Stimulated activated CD8-positive, alpha-beta memory T cell treated with anti-CD3 and anti-CD28 coated beads, Interleukin-4, amount 100 ng/mL, for 4 hours (primary cell): ENCODE measurements at places on chromosomes 2 and 18.

DNA sequence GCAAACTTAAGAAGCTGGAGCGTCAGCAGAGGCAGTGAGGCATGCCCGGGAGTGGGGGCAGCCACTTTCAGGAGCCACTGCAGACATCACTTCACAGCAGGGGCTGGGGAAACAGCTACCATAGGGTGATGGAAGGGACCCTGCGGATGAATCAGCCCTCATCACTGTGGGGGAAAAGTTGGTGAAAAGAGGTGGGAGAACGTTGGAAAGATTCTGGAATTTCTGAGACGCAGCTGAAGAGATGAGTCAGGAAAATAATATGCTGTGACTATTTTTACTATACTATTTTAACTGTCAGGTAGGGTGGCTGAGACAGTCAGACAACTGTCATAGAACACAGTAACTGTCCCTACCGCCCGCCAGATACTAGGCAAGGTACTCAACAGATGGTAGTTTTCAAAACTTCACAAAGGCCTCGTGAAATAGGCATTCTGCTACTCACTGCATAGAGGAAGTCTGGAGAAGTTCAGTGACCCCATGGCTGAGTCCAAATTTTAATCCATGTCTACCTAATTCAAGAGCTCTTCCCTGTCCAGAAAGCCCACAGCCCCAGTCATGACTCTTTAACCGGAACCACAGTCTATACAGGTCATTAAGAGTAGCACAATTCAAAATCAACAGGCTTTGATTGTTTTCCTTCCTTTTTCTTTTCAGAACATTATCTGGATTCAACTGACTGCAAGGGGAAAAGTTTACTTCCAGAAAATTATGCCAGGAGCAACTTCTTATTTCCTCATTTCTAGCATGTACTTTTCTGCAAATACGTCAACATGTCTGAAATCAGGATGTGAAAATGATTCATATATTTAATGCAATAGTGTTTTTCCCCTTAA lies 39.3 kb upstream of the EPB41L3 start:
- no peak for DNase-seq

DNA sequence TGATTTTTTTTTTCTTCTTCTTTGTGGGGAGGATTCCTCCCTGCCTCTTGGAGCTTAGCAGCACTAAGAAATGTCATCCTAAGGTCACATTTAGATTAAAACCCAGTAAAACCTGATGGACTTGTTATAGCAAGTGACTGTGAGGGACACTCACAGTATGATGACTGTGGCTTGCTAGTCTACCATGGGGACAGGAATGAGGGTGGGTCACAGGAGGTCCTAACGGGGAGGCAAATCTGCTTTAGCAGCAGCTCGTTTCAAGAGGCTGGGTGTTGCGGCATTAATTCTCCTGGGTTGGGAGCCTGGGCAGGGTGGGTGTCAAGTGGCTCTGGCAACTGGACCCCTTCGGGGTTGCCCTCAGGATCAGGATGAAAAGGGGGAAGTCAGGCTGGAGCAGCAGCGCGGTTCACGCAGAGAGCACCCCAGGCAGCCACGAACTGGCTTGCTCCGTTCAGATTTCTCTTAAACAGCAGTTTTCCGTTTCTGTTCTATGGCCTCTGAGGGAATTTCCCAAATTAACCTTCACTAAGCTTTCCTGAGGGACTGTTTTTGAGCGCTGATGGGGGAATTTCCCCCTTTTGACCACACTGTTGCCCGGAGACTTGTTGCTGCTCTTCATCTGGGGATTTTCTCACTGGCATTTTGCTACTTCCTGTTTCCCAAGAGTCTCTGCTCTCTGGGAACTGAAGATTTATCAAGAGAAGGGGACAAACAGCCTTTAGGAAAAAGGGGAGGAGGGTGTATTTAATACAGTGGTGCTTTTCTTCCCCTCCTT lies 59.8 kb upstream of the PELI1 start:
- DNase-seq, result no peak

GRCh38 chr2:204258890-204259289 lies 286.4 kb upstream of the PARD3B start:
- no peak for DNase-seq

GRCh38 chr18:59961070-59961469 lies 61.3 kb downstream of the PMAIP1 start:
- no peak for DNase-seq

DNA sequence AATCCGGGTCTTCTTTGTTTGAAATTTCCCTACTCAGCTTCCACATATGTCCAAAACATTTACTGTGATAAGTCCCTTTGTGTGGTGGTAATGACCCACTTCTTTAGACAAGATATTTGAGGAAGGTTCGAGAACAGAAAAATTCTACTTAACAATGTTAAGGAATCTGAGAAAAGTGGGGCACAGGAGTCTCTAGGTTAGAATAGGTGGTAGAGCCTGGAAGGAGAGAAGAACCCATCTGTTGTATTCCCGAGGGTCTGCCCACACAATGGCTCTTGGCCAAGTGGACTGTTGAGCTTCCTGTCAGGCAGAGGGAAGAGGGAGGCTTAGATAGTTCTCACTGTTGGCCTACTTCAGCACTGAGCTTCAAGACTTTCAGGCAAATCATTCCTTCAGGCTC lies 4.3 kb downstream of the IGFBP2 start:
- DNase-seq, result no peak

DNA sequence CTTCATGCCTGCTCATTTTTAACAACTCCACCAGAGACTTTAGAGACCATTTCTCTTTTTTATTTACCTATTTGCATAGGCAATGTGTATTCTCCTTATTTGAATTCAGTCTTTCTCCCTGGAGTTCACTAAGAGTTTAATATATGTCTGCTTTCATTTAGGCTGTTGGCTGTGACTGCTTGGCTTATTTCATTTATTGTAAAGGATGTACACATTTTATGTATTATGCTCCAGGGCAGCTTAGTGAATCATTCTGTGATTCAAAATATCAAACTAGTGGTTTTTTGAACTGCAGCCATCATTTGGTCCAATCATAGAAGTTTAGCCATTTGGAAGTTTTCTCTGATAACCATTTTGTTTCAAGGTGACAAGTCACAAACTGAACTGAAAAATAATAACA lies 229.6 kb downstream of the LPIN1 start:
- DNase-seq, result no peak

DNA sequence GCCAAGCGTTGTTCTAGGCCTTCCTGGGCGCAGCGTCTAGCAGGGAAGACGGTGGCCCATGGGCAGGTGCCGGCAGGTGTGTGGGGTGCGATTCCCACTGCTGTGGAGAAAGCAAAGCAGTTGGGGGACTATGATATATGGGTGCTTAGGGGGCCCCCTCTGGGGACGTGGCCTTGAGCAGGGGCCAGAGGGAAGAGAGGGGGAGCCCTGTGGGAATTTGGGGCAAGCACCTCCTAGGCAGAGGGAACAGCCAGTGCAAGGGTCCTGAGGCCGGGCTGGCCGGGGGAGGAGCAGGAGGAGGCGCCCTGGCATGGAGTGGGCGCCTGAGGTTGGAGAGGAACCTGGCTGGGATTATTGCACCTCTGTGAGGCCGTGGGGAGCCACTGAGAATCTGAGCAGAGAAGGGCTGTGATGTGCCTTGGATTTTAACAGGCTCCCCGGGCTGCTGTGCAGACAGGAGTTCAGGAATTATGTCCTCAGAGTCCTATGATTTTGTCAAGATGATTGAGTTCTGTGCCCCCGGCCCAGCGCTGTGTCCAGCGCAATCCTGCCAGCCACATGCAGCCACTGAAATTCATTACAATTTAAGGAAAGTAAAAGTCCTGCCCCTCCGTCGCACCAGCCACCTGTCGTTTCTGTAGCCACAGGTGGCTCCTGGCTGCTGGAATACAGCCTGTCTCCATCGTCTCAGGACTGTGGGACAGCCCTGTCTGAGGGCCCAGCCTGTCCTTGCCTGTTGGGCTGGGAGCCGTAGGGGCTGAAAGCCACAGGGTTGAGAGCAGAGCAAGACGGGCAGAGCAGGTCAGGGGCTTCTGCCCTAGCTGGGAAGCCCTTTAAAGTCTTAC lies 9.1 kb upstream of the KLHL30 start:
- DNase-seq, result no peak

DNA sequence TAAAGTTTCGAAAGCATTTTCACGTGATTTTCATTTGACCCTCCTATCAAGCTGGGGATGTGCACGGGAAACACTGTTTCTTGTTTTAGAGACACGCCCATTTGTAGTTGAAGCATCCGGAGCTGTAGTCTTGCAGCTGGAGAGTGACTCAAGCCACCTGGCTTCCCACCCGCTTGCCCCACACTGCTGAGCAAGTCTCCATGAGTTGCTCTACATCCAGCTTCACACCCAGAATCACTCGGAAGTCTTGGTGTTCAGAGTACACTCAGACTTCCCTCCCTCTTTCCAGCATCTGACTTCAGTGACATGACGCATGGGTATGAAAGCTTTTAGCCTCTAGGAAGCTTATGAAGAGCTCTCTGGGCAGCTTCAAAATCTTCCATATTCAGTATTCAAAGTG lies 262.4 kb downstream of the NBAS start:
- DNase-seq, result no peak

DNA sequence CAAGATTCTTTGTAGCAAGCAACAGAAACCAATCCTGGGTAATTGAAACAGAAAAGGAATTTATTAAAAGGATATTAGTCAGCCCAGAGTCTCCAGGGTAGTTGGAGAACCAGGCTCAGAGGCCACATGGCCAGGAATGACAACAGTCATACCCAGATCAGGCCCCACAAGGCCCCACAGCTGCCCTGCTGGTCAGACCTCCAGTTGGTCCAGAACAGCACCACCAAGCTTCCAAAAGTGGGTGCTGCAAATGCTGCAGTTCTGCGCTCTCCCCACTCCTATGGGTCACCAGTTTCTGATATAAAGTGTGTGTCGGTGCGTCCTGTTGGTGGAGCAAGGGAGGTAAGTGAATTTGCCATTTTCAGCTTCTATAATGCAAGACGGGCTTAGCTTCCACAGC lies 29.9 kb downstream of the KLHL29 start:
- DNase-seq, result no peak

DNA sequence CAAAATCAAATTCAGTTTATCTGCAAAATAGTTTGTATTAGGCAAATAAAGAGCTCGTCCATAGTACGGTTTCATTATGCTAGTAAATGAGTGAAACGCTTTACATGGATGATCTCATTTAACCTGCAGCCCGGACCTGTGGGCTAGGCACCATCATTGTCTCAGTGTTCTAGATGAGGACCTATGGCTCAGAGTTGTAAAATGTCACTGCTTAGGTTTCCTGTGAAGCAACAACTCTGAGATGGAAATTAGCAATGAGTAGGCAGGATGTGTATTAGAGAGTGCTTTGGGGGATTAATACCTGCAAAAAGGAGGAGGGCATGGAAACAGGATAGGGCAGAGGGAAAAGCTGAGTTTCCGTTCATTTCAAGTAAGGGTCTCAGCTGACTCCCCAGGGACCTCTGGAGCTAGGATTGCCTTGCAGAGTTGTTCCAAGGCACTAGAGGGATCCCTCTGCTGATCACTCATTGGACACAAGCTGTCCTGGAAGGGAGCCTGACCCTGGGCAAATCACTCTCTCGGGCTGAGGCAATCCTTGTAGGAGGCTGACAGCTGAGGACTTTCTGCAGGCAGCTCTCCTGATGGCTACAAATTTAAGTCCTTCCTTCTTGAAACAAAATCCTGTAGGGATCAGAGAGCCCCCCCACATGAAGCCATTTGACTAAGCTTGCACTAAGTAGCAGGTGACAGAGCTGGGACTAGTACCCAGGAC lies 58.8 kb upstream of the SIX2 start:
- DNase-seq, result no peak

DNA sequence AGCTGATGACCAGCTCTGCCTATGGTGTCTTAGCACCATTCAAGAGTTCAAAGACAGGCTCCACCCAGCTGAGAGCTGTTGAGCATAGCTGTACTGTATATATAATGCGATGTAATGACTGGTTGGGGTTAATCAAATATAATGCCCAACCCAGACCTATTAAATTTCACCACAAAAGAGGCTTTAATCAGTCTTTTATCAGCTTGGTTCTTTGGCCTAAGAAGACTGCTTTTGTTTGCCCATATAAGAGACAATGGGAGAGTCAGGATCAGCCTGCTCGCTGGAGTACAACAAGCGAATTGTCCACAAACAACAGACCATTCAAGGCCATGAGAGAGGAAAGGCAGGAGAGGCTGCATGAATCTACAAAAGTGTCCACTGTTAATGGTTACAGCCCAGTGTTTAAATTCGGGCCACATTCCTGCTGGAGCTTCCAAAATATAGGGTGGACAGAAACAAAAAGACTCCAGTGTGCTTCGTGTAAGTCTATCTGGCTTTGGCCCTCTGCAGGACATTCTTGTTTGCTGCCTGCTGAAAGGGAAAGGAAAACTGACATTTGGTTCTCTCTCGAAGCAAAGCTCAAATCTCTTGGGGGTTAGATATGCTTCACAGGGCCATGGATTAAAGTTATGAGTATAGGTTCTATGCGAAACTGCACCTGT lies 299.0 kb upstream of the FBXO11 start:
- no peak for DNase-seq

- DNase-seq, result no peak
These were observed 1.7 kb upstream of the PRKD3 start for GRCh38 chr2:37326285-37326684.

- no peak for DNase-seq
These were observed 230.9 kb downstream of the LOXHD1 start for GRCh38 chr18:46426021-46426678.
